ENCODE measurements at places on chromosomes 5 and 9.

DNA sequence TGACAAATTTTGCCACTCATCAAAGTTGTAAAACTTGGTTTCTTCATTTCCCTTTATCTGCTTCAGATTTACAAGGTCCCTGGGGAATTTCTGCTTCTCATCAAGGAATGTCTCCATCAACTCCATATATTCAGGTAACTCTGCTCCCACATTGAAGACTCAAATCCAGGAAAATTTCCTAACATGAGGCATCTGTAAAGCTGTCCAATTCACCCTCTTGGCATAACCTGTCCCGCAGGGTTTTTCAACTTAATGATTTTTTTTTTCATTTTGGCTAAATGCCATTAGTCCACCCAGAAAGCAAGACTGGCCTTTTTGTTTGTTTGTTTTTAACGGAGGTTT lies 50.2 kb upstream of the SLC30A5 start:
- H3K4me1 ChIP-seq, result peaks cover 4% of the 10 kb centered on the region
- no peaks in the 10 kb centered on the region for H3K36me3 ChIP-seq
- H3K27me3 ChIP-seq, result no peaks in the 10 kb centered on the region
- H3K4me3 ChIP-seq, result peak overlapping the region; percentile 55
- DNase-seq, result no peak

GRCh38 chr5:18526792-18527405 lies 892.6 kb downstream of the TAF11L14 start:
- no peak overlapping the region for H3K4me3 ChIP-seq
- no peaks in the 10 kb centered on the region for H3K4me1 ChIP-seq
- H3K27ac ChIP-seq, result no peak overlapping the region
- no peaks in the 10 kb centered on the region for H3K27me3 ChIP-seq

GRCh38 chr9:38016375-38017135 lies 52.5 kb downstream of the SHB start:
- DNase-seq, result no peak
- H3K4me1 ChIP-seq, result peaks cover 37% of the 10 kb centered on the region
- no peaks in the 10 kb centered on the region for H3K27me3 ChIP-seq
- peaks cover 45% of the 10 kb centered on the region for H3K36me3 ChIP-seq
- H3K27ac ChIP-seq, result no peak overlapping the region

GRCh38 chr5:36239370-36240293 lies 2.1 kb downstream of the NADK2 start:
- H3K36me3 ChIP-seq, result no peaks in the 10 kb centered on the region
- peak overlapping the region; percentile 99 for H3K27ac ChIP-seq
- H3K27me3 ChIP-seq, result no peaks in the 10 kb centered on the region
- peak overlapping the region; percentile 91 for H3K4me3 ChIP-seq
- H3K4me1 ChIP-seq, result peaks cover 29% of the 10 kb centered on the region

DNA sequence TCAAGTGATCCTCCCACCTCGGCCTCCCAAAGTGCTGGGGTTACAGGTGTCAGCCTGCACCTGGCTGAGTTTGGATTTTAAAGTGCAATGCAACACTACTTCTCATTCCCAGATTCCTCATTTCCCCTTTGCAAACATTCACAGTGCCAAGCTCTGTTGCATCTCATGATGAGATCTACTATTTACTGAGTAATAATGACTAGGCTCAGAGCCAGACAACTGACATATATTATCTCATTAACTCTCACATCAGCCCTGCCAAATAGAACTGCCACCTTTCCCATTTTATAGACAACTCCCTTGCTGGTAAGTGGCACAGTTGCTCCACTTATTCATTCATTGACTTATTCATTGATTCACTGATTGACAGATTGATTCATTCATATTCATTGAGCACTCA lies 7.0 kb downstream of the PDE6A start:
- DNase-seq, result peak; percentile 24
- no peak overlapping the region for H3K4me3 ChIP-seq
- peaks cover 49% of the 10 kb centered on the region for H3K4me1 ChIP-seq
- H3K27me3 ChIP-seq, result no peaks in the 10 kb centered on the region
- no peak overlapping the region for H3K27ac ChIP-seq

- peaks cover 47% of the 10 kb centered on the region for H3K4me1 ChIP-seq
- peak; percentile 79 for DNase-seq
- H3K27ac ChIP-seq, result peak overlapping the region; percentile 94
- no peaks in the 10 kb centered on the region for H3K36me3 ChIP-seq
Observed at GRCh38 chr9:94668418-94668927, 29.2 kb upstream of the FBP1 start.

- no peaks in the 10 kb centered on the region for H3K27me3 ChIP-seq
- no peak overlapping the region for H3K27ac ChIP-seq
- no peak overlapping the region for H3K4me3 ChIP-seq
- H3K4me1 ChIP-seq, result no peaks in the 10 kb centered on the region
- peak; percentile 51 for DNase-seq
- peaks cover 25% of the 10 kb centered on the region for H3K36me3 ChIP-seq
Observed at GRCh38 chr5:14351845-14352712, 208.9 kb downstream of the TRIO start.

DNA sequence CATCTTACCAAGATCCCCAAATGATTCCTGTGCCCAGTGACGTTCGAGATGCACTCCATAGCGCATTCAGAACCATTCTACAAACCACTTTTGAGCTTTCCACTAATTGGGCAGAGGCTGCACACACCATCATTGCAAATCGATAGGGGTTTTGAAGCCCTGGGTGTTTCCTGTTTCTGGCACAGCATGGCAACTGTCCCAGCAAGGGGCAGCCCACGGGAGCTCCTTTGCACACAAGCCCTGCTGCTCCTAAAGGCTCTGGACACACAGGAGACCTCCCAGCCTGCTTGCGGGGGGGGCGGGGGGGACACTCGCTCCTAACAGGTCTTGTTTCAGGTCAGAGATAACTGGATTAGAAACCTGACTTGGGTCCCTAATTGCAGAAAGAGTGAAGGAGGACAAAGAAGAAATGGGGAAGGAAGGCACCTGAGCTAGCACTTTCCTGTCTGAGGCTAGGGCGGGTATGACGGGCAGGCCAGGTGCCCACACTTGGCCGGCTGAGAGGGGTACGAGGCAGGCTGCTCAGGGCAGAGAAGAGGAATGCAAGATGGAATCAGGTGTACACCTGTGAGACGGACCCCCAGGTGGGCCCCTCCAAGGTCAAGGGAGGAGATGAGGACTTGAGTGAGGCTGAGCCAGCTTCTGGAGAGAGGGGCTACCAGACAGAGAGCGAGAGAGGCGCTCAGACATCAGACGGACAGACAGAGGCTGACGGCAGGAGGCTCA lies 820 bp downstream of the FBP1 start:
- peaks cover 6% of the 10 kb centered on the region for H3K4me1 ChIP-seq
- DNase-seq, result no peak
- no peaks in the 10 kb centered on the region for H3K36me3 ChIP-seq
- peaks cover 9% of the 10 kb centered on the region for H3K27me3 ChIP-seq
- peak overlapping the region; percentile 82 for H3K4me3 ChIP-seq
- H3K27ac ChIP-seq, result peak overlapping the region; percentile 54

DNA sequence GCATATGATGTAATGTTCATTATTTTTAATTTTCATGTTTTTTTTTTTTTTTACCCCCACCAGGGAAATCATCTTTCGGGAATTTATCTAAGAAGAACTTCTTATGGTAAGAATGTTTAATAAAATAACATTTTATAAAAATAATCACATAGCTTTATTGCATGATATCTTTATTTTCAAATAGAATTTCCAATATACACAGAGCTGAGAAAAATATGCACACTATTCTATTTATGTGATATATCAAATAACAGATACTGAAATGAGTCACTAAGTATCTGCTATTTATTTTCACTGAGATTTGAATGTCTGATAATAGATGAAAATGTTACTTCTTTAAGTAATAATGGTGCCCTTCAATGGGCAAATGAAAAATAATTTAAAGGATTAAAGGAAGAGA lies 1217.3 kb downstream of the MAT2B start:
- no peaks in the 10 kb centered on the region for H3K27me3 ChIP-seq
- no peak overlapping the region for H3K4me3 ChIP-seq
- H3K36me3 ChIP-seq, result no peaks in the 10 kb centered on the region
- no peak overlapping the region for H3K27ac ChIP-seq
- no peaks in the 10 kb centered on the region for H3K4me1 ChIP-seq
- no peak for DNase-seq

GRCh38 chr5:160231783-160232342 lies 2.6 kb downstream of the FABP6 start:
- no peaks in the 10 kb centered on the region for H3K36me3 ChIP-seq
- H3K4me3 ChIP-seq, result no peak overlapping the region
- H3K4me1 ChIP-seq, result peaks cover 16% of the 10 kb centered on the region
- no peaks in the 10 kb centered on the region for H3K27me3 ChIP-seq

DNA sequence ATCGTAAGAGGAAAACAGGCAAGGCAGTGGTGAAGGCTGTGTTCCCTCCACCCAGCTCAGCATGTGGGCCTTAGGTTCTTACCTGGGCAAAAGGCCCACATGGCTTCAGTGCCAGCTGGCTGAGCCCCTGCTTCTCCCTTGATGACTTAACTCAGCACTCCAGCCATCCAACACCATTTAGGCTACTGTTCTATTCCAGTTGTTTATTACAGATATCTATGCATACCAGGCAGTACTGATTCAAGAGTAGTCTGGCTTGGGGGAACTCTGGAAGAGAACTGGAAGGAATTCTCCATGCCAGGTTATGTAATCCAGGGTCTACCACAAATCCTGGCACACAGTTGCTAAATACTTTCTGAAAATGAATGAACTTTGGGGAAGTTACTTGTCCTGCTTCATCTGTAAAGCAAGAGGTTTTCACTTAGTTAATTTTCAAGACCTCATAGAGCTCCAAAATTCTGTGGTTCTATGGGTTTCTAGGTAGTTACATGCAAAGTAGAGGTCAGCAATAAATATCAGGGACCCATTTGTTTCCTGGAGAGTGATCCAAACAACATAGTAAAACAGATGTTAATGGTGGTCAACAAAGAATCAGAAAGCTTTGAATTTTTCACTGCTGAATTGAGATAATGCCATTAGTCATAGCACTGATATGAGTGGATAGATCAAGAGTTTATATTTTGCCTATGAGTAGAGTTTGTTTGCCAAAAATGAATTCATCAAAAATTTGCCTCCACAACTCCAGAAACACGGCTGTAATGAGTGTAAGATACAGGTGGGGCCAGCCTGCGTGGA lies 88.2 kb upstream of the OSMR start:
- H3K27me3 ChIP-seq, result peaks cover 25% of the 10 kb centered on the region
- no peak overlapping the region for H3K27ac ChIP-seq
- no peak for DNase-seq
- H3K4me1 ChIP-seq, result no peaks in the 10 kb centered on the region
- H3K4me3 ChIP-seq, result no peak overlapping the region

DNA sequence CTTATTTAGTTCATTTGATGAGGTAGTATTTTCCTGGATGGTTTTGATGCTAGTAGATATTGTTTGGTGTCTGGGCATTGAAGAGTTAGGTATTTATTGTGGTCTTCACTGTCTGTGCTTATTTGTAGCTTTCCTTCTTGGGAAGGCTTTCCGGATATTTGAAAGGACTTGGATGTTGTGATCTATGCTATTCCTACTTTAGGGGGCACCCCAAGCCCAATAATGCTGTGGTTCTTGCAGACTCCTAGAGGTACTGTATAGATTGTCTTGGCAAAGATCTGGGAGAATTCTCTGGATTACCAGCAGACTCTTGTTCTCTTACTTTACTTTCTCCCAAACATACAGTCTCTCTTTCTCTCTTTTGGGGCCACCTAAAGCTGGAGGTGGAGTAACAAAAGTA lies 315.7 kb downstream of the MAT2B start:
- H3K27me3 ChIP-seq, result no peaks in the 10 kb centered on the region
- no peak overlapping the region for H3K27ac ChIP-seq
- no peak for DNase-seq
- no peak overlapping the region for H3K4me3 ChIP-seq
- H3K36me3 ChIP-seq, result no peaks in the 10 kb centered on the region

DNA sequence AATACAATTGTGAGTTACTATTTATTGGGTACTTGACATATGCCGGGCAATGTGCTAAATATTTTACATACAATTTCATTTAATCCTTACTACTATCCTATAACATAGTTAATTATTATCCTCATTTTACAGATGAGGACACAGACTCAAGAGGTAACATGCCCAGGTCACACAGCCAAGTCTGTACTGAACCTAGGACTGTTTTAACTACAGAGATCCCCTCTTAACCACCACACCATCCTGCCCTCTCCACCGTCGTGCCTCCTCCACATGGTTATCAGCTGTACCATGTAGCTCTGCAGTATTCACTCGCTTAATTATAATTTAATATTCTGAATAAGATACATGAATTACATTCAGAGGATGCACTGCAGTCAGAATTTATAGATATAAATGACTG lies 5.3 kb downstream of the RAB14 start:
- no peaks in the 10 kb centered on the region for H3K27me3 ChIP-seq
- DNase-seq, result no peak
- H3K4me1 ChIP-seq, result peaks cover 12% of the 10 kb centered on the region

Measured in large intestine (tissue), 12 donors.